ENCODE measurements at places on chromosomes 2 and 18. TPM values are rescaled to one million over a fixed set of nuclear protein-coding genes. Genes with fewer than 3 reads are reported as not detected.
A peak's percentile ranks its signal among the peaks of the same experiment; 100 is the strongest.

DNA sequence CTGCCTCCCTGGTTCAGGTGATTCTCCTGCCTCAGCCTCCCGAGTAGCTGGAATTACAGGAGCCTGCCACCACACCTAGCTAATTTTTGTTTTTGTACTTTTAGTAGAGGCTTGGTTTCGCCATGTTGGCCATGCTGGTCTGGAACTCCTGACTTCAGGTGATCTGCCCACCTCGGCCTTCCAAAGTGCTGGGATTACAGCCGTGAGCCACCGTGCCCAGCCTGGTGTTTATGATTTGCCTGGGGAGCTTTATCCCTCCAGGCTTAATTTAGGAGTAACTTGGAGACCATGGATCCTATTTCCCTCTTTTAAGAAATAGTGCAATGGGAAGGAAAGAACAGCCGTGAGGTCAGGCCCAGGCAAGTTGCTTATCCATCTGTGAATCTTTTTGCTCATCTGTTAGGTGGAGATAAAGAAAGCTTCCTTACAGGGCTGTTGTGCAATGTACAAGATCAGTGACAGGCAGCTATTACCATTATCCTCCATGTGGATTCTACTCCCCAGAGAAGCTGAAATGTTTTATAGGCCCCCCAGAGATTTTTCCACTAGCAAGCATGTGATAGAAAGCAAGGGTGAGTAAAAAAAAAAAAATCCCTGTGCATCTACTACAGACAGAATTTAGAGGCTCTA is 104.9 kb upstream of the MGAT5 start:
- DNase-seq: no peak

GRCh38 chr2:70553334-70553583 is 367 bp downstream of the TGFA start:
- DNase-seq: no peak

The ACVR1C gene
- total RNA-seq: 0.52 TPM

- DNase-seq: no peak
These were observed 31.7 kb upstream of the COBLL1 start for GRCh38 chr2:164873210-164873908.

The TMEM198 gene
- 3.0 TPM for total RNA-seq

The MAP3K19 gene
- not detected for total RNA-seq

DNA sequence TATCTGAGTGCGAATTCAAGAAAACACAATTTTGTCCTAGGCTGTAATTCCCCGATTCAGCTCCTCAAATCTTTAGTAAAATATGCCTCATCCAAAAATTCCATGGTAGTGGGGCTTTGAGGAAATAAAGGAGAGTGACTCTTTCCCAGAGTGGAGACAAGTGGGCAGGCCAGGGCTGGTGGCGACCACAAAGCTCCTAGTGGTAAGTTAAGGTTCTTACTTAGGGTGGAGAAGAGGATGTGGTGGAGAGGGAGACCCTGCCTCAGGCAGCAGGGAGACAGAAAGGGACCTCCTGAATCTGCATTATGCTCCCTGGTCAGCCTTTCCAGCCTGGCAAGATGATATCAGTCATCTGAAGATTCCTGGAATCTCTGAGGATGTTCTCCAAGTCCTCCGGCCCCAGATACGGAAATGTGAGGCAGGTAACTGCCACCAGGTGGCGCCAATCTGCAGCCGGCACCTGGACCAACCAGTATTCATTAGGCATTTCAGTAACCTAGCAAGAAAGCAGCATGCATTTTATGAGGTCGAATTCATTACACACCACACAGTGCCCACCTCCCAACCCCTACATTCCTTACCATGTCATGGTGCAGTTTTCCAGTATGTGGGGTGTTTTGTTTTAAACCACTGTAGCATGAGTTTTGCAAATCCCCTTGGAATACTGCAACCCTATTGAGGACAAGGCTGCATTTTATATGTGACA is 106.4 kb downstream of the POLE4 start:
- DNase-seq: peak; percentile 82

DNA sequence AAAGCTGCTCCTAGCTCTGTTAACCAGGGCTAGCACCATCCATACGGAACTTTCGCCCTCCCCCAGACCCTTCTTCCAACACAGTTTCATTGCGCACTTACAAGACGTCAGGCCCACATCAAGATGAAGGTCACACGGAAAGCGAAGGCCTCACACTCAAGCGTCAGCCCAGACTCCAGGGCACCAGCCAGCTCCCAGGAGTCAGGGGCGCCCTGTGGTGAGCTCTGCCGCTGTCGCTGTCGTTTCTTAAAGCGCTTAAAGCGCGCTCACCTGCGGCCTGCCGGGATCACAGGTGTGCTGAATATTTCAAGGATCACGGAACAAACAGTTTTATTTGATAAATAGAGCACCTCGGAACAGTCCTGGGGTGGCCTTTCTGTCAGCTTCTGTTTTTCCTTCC is 163.1 kb downstream of the CDH20 start:
- DNase-seq: no peak
